Fibroblast of mammary gland (primary cell): ENCODE measurements at places on chromosomes 13 and 19.

DNA sequence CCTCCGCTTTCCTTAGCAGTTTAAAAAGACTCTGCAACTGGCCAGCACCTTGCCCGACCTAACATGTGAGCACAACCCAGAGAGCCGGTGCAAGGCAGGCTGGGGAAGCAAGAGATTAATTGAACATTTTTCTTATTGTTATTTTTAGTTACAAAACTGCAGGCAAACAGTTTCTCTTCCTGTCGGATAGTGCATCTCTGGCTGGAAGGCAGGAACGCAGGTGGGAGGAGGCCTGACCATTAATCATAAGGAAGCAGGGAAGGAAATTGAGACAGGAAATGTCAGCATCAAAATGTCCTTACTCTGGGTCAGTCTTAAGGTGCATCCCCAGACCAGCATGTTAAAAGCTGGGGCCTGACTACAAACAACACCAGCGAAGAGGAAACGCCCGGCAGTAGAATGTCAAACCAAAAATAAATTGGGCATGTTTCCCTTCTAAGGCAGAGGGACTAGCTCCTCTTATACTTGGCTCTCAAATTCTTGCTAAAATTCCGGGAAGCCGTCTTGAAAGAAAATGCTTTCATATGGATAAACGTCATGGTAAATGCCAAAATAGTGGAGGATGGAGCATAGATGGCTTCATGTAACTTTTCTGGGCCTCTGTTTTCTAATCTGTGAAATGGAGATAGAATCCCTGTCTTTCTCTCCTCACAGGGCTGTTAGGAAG, 226.8 kb downstream of the RAP2A start:
- DNase-seq, result no peak

GRCh38 chr13:102879793-102880499, 34.1 kb downstream of the ERCC5 start:
- DNase-seq, result no peak

GRCh38 chr13:59734393-59734792, 429.3 kb downstream of the DIAPH3 start:
- no peak for DNase-seq

DNA sequence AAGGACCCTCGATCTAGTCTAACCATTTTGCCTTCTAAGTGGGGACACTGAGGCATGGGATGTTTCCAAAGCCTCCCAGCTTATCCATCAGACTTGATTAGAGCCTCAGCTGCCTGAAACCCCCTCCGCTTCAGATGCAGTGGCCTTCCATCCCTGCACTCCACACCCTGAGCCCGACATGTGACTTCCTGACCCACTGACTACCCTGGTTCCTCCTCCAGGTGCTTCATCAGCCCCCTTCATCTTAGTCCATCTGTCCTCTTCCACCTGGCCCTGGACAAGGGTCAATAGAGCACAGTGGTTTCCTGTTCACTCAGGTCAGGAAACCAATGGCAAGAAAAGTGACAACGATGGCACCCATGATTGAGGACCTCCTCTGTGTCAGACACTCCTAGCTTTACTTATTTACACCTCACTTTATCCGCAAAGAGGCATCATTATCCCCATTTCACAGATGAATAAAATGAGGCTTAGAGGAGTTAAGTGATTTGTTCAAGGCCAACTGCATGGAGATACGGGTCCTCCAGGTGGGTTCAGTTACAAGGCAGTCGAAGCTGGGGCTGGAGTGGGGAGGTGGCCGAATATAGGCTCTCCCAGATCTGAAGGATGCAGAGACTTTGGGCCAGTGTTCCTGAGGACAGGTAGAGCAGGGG, 81.6 kb upstream of the TM9SF2 start:
- no peak for DNase-seq

- DNase-seq, result no peak
Measured at GRCh38 chr19:1470305-1471009, 8.6 kb downstream of the C19orf25 start.

GRCh38 chr19:49924004-49924880, 4.8 kb upstream of the ATF5 start:
- DNase-seq, result peak; percentile 31

GRCh38 chr19:54421521-54421920, 6.3 kb downstream of the TTYH1 start:
- DNase-seq, result no peak

DNA sequence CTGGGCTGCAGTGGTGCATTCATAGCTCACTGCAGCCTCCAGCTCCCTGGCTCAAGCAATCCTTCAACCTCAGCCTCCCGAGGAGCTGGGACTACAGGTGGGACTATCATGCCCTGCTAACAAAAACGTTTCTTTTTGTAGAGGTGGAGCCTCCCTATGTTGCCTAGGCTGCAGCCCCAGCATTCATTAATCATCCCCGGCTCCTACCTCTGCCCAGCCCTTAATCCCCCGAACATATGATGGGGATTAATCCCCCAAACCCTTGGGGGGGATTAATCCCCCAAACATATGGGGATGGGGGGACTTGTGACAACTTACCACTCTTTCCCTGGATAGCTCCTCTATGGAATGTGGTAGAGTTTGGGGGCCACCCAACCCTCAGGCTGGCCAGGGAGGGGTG, 45.9 kb downstream of the SUGP2 start:
- DNase-seq, result no peak

DNA sequence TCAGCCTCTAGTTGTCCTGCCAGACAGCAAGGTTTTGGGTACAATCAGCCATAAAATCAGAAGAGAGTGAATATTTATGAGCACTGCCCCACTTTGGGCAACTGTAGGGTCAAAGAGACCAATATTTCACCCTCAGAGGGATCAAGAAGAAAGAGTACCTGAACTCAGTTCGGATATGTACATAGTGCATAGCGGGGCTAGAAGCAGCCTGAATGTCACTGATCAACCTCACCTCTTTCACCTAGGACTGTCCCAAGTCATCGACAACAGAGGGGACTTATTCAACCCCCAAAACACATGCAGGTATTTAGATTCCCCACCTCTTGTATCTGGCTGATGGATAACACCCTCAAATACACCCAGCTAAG, 446.9 kb downstream of the COG6 start:
- no peak for DNase-seq

GRCh38 chr13:42883771-42884467, 102.5 kb downstream of the FAM216B start:
- DNase-seq, result peak; percentile 82

GRCh38 chr19:34241513-34242337, 12.6 kb upstream of the GARRE1 start:
- DNase-seq, result no peak

- peak; percentile 92 for DNase-seq
Measured at GRCh38 chr19:57599761-57600383, at the start of gene ZNF530. TSS of gene ZNF530 (plus strand) at chr19:57599885. CDS start at chr19:57604346, 4,461 bp downstream.

GRCh38 chr13:44431150-44431549, 57.5 kb downstream of the SERP2 start:
- DNase-seq, result no peak

- DNase-seq, result no peak
Measured at GRCh38 chr13:78909276-78909675, 250.3 kb upstream of the OBI1 start.

DNA sequence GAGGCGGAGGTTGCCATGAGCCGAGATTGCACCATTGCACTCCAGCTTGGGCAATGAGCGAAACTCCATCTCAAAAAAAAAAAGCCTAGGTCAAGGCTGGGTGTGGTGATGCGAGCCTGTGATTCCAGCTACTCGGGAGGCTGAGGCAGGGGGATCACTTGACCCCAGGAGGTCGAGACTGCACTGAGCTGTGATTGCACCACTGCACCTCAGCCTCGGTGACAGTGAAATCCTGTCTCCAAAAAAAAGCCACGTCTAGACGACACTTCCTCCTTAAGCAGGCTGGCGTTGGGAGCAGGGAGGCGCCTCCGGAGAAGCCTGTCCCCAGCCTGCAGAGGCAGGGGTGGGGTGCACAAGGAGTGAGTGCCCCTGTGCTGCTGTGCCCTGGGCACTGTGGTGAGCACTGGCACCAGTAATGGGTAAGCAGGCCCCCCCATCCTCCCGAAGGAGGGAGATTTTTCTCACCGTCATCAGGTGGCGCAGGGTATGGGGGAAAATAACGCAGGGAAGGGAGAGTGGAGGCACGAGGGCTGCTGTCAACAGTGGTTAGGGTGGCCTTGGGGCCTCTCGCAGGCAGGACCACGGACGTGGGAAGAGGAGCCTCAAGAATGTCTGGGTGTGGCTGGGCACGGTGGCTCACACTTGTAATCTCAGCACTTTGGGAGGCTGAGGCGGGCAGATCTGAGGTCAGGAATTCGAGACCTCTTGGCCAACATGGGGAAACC, 706 bp downstream of the P2RY11 start:
- DNase-seq, result no peak

- peak; percentile 75 for DNase-seq
Measured at GRCh38 chr13:46321494-46322225, 65.4 kb downstream of the RUBCNL start.

GRCh38 chr13:77898097-77898496, 20.5 kb downstream of the EDNRB start:
- peak; percentile 90 for DNase-seq
